Stimulated activated CD4-positive, alpha-beta T cell treated with anti-CD3 and anti-CD28 coated beads, TNF-alpha, amount 100 ng/mL, for 1 hour (primary cell): ENCODE measurements at places on chromosomes 1 and 21.

- DNase-seq: no peak
These were observed 61.4 kb upstream of the KIRREL1 start for GRCh38 chr1:157932069-157932468.

GRCh38 chr1:197683895-197684553 lies 91.3 kb downstream of the DENND1B start:
- DNase-seq: no peak

- no peak for DNase-seq
These were observed 187.7 kb downstream of the TRABD2B start for GRCh38 chr1:47809301-47810084.

GRCh38 chr1:10502206-10502605 lies 27.5 kb downstream of the PEX14 start:
- no peak for DNase-seq

DNA sequence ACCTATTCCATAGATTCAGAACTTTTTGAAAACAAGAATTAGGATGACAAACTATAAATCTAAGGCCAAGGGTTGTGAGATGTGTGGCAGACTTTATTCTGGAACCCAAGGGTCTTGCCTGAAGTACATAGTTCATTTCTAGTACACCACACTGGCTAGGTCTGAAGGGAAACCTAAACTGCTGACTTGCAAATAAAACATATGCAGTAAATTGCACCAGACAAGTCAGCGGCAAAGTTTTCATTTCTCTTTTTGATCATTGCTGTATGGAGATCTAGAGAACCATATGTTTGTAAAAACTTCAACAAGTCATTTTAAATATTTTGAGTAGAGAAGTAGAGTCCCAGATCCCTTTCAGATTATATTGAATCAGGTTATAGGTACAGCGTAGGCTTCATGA lies 43.9 kb downstream of the TNFSF4 start:
- DNase-seq: no peak
